ENCODE measurements at places on chromosomes 12 and 14.

- no peak for DNase-seq
Measured at GRCh38 chr12:78085542-78086182, 255.0 kb downstream of the NAV3 start.

DNA sequence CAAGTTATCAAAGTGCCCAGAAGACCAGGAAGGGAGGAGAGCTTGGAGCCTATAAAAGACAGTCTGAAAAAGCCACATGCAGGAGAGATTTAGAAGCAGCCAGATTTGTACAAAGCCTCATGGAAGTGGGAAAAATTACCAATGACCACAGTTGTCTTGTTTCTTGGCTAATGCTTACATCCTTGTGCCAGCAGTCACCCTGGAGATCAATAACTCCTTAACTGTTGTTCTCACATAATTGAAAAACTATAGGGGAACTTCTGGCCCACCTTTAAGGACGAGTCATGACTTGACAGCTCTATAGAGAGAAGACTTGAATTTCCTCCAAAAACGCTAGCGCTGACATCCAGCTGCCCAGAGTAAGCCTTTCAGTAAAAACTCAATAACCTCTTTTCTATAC, 313.1 kb downstream of the GALC start:
- DNase-seq: no peak

DNA sequence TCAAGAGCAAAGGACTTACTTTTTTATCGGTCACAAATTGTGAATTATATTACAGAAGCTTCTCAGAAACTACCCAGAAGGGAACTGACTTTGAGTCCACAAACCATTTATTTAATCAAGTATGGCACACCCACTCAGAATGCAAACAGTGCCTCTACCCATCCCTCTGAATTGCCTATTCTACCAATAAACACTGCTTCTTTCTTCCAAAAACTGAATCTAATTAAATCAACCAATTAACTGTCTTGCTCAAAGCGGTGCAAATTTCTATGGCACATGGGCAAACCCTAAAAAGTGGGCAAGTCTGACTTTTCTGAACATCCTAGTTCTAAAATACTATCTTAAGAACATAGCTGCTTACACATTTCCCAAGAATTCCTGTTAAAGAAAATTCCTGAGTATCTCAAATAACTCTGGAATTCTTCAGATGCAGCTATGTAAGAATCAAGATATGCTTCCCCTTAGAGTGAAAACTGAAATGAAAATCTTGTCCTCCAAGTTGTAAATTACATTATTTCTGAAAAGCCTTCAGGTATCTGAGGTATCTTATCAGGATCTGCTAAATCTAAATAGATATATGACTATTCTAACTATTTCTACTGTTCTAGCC, 4.3 kb downstream of the SPTLC2 start:
- no peak for DNase-seq

DNA sequence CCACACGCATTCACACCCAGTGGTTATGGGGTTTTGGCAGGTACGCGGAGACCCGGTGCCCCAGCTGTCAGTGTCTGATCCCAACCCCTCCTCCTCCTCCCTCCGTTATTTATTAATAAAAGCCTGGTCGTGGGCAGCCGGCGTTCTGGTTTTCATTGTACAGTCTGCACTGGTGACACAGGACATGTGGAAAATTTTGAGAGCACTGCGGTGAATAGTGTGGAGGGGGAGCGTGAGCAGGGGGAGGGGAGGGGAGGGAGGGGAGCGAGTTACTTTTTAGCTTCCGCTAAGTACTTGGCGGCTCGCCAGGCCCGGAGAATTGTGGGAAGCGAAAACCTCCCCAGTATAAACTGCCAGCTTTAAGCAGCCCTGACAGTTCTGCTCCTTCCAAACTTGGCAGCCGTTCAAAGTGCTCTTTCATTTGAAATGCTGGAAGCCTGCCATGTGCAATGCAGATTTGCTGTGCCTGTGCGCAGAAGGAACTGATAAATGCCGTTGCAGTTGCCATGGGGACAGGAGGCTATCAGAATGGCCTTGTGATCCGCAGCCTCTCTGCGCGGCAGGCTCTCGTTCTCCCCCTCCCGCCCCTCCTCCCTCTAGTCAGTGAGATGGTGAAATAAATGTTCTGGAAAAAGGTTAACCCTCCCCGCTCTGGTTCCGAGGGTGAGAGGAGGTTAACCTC, 11.7 kb upstream of the IRF2BPL start:
- peak; percentile 96 for DNase-seq

DNA sequence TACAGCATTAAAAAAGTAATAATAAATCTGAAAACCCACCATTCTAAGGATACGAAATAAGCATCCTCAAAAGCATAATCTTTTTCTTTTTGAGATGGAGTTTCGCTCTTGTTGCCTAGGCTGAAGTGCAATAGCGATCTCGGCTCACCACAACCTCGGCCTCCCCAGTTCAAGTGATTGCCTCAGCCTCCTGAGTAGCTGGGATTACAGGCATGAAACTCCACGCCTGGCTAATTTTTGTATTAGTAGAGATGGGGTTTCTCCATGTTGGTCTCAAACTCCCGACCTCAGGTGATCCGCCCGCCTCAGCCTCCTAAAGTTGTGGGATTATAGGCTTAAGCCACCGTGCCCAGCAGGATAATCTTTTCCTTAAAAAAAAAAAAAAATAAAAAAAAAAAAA, 4.3 kb downstream of the CCNT1 start:
- no peak for DNase-seq

DNA sequence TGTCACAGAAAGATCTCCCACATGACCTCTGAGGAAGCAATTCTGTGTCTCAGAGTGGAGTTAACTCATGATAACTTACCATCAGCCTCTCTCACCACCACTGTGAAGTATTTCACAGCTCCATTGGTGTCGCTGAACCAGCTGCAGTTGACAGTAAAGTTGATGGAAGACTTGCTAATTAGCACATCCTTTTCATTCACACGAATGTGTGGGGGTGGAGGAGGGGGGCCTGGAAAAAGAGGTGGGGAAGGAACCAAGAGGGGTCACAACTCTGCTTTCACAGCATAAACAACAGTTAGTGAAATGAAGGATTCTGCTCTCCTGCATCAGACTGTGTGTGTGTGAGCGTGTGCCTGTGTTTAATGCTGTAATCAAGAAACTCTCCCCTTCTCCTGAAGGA, 82.1 kb downstream of the PTPRB start:
- DNase-seq: no peak

- no peak for DNase-seq
Measured at GRCh38 chr14:57987596-57988300, 121.9 kb upstream of the SLC35F4 start.

DNA sequence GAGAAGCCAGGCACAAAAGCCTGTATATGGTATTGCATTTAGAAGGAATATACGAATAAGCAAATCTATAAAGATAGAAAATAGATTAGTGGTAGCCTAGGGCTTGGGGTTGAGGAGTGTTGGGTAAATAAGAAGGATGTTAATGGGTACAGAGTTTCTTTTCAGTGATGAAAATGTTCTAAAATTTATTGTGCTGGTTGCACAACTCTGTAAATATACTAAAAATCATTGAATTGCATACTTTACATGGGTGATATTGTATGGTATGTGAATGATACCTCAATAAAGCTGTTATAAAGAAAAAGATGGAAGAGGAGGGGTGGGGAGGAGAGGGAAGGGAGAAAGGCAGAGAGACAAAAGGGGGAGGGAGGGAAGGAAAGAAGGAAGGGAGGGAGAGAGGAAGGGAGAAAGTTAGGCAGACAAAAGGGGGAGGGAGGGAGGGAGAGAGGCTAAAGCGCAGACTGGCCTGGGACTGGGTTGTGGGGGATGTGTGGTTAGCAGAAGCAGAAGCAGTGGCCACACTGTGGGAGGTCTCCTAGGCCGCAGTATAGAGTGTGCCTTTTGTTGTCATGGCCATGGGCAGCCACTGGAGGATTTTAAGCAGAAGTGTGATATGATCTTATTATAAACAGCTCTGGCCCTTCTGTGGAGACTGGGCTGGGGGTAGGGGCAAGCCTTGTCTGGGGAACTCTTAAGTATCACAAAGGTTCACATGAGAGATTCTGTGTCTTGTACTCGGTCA, 73.6 kb upstream of the ELK3 start:
- DNase-seq: no peak

- no peak for DNase-seq
Measured at GRCh38 chr12:108315486-108316105, 23.5 kb downstream of the CMKLR1 start.

GRCh38 chr14:33967138-33967537, 16.3 kb upstream of the EGLN3 start:
- no peak for DNase-seq

DNA sequence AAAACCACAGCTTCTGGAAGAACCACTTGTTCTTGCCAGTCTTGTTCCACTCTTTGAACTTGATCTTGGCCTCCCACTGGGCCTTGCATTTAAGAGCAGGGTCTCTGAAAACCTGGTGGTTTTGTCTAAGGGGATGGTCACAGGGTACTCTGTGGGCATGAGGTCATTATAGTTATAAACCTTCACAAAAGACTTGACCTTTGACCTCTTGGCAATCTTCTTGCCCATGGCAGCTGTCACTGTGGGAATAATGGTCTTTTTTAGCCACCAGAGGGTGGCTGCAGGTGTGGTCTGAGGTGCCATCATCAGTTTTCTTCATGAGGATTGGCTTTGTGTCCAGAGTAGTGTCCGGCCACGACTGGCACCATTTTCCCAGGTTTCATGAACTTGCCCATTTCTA, 9.1 kb downstream of the ATP6V0A2 start:
- no peak for DNase-seq

DNA sequence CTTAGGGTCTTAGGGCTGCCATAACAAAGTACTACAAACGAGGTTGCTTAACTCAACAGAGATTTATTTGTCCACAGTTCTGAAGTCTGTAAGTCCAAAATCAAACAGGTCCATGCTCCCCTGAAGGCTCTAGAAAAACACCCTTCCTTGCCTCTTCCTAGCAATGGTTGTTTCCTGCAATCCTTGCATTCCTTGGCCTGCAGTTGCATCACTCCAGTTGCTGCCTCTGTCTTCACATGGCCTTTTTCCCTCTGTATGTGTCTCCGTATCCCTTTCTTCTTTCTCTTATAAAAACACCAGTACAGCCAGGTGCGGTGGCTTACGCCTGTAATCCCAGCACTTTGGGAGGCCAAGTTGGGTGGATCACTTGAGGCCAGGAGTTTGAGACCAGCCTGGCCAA, 17.4 kb downstream of the KCNMB4 start:
- DNase-seq: no peak

DNA sequence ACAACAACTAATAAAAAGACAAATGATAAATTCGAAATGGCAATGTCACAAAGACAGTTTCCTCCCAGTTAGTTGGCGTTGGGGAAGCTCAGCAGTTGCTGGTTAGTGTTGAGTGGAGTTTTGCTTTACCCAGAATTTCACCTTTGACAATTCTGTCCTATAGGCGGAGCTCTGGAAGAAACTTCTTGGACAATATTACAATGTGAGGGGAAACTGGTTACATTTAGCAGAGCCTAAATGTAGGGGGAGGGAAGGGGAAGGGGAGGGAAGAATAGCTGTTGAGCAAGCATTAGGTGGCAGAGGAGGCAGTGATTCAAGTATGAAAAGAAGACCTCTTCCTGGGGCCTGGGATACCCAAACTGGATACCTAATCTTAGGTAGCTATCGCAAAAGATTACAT, 51.4 kb downstream of the BDKRB1 start:
- DNase-seq: no peak

- DNase-seq: peak; percentile 43
Measured at GRCh38 chr12:124740691-124741137, 123.0 kb downstream of the SCARB1 start.

All from stimulated activated CD4-positive, alpha-beta T cell treated with anti-CD3 and anti-CD28 coated beads, Interleukin-2, amount 100 ng/mL, for 24 hours (primary cell).